ENCODE measurements at places on chromosomes 7 and 10.

DNA sequence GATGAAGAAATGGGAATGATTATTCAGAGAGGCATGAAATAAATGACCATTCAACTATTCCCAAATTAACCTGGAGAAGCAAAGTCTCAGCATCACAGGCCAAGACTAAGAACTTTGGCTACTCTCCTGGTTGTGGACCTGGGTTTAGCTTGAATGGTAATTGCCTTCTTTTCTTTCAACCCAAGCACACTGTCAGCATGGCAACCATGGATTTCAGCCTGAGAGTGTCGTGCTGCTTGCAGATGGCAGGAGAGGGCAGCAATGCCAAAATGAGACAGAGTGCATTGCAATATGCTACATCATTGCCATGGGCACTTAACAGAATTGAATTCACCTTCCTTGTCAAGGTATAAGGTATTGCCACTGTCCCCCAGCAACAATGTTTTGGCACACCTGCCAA lies 767.2 kb downstream of the REEP3 start:
- DNase-seq, result no peak

DNA sequence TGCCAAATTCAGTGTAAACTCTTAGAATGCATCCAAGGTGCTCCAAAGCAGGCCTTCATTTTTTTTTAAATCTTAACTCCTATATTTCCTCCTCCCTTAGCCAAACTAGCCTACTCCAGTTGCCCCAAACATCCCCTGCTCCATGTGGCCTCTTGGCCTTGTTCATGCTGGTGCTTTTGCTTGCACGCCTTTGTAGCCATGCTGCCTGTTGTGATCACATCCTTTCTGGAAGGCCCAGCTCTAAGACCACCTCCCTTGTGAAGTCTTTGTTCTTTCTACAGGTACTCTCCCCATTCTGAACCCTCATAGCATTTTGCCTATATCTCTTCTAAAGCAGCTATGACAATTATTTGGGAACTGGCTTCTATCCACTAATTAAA lies 375.3 kb upstream of the NFE2L3 start:
- DNase-seq, result no peak

DNA sequence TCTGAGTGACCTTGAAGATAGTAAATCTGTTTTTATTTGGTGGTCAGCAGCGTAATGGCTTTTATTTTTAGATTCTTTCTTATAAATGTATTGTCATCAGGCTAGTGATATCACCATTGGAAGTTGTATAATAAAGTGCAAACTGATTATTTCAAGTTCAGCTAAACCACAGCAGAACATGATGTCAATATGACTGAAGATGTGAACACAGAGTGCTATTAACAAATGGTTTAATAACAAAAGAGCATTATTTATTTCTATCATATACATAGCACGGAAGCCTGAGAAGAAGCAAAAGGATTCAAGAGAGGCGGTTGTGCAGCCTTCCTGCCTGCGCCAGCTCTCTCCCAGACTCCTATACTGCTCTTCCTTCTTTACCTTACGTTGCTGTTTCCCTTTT lies 142.7 kb downstream of the SDK1 start:
- DNase-seq, result no peak

DNA sequence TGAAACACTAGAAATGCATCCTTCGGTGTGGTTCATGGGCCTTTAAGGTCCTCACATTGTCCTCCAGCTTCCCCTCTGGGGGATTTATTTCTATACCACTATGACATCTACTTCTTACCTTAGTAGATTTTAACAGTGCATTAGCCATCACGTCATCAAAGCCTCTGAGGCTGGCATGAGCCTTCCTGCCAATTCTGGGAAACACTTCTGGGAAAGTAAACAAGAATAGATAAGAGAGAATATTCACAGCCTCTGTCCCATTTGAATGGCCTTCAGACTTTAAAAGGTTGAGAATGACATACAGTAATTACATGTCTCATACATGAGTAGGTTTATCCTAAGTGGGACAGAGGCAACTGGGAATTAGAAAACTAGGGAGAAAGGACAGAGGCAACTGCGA lies 89.7 kb downstream of the AMPH start:
- no peak for DNase-seq

- DNase-seq, result no peak
Observed at GRCh38 chr10:121532292-121532864, 65.9 kb downstream of the FGFR2 start.

DNA sequence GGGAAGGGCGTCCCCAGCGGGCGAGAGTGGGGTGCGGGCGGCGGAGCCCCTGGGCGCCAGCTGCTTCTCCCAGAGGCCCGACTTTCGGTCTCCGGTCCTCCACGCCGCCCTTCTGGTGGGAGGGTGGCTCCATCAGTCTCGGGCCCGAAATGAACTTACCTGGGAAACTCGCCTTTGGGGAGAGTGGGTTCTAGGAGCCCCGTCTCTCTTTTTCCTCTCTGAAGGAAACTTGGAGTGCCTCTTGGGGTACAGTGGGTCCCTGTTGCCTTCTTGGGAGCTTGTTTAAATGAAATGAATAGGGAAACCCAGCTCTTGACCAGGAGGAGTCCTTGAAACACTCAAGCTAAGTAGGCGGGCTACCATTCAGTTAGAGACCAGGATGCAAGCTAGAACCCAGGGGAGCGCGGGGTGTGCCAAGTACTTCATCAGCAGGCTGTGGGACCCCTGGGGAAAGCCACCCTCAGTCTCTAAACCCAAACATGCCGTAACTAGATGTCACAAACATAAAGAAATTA lies 1.3 kb downstream of the SLC26A4 start:
- DNase-seq, result no peak

- DNase-seq, result no peak
Observed at GRCh38 chr7:87003872-87004798, 55.3 kb downstream of the ELAPOR2 start.

DNA sequence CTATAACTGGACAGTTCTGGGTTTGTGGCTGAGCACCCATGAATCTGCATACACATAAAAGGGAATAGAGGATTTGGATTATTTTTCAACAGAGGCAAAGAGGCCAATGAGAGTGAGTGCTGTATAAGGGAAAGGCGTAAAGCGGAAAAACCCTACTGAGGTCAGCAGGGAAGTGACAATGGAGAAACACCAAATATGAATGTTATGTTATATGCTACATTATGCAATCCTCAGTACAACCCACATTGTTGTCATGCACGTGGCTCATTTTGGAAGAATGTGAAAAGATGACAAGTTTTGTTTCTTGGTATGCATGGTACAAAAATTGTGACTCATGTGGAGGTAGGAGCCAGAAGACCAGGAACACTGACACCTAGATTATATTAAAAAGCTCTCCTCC lies 113.6 kb upstream of the AMPH start:
- DNase-seq, result no peak

DNA sequence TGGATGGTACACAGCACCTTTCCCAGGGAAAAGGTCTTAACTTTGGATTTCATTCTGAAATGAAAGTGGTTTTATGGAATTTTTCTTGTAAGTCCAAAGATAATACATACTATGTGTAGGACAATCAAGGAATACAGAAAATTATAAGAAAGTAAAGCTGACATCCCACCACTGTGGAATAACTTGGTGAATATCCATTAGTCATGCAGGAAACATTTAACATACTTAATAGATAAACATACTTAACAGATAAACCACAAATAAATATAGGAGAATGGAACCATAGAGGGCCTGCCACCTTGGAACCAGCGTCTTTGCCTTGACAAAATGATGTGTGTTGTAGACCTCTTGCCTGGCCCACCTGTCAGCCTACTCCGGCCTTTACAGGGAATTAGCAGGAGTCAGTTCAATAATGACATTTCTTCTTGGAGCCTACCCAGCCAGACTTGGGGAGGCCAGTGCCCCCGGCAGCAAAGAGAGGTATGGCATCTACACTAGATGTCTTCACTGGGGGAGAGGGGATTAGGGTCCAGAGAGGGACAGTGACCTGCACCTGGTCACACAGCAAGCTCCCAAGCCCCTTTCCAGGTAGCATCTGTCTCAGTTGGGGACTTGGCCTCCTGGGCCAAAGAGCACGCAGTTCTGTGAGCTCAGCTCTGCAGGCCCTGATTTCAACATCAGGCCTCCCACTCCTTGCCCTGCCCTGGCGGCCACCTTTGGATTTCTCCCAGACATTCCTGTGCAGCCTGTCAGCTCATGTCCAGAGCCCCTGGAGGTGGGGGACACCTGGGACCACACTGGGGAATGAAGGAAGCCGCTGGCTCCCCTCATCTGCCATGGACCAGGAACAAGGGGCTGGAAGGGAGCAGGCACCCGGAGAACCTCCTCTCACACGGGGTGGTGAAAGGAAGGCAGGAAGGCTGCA lies 112.6 kb upstream of the PPIF start:
- DNase-seq, result no peak

GRCh38 chr10:30745953-30746352 lies 116.4 kb upstream of the LYZL2 start:
- no peak for DNase-seq

DNA sequence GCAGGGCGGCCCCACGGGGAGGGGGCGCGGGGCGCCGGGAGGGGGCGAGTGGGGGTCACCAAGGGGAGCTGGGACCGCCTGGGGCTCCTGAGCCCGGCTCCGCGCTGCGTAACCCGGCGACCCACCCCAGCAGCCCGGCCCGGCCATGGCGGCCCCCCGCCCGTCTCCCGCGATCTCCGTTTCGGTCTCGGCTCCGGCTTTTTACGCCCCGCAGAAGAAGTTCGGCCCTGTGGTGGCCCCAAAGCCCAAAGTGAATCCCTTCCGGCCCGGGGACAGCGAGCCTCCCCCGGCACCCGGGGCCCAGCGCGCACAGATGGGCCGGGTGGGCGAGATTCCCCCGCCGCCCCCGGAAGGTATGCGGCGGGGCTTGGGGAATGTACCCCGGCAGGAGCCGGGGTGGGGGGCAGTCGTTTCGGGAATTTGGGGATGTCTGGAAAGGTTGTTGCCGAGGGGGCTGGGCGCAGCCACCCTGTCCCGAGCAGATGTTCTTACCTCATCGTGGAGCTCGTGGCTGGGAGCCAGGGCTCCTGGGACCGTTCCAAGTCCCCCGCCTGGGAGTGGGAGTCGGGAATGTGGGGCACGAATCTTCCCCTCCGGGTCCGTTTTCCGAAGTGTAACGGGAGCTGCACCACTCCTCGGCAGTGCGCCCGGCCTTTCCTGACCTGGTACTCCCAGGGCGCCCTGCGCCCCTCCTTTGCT lies 431 bp downstream of the ZYX start:
- DNase-seq, result no peak

- no peak for DNase-seq
Observed at GRCh38 chr7:102814025-102814471, 65.2 kb downstream of the FAM185A start.

DNA sequence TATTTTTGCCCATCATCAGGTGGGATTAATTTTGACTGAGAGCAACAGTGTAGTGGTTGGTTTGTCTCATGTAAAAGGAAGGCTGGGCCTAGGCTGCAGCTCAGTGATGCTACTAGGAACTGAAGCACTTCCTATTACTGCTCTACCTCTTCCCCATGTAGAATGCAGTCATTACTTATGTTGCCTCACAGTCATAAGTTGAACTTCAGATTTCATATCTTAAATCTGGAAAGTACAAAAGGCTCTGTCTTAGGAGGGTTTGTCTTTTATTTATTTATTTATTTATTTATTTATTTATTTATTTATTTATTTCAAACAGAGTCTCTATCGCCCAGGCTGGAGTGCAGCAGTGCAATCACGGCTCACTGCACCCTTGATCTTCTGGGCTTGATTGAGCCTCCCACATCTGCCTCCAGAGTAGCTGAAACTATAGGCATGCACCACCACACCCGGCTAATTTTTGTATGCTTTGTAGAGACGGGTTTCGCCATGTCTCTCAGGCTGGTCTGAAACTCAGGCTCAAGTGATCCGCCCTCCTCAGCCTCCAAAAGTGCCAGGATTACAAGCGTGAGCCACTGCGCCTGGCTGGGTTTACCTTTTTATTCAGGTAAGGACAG lies 721.7 kb upstream of the GALNT17 start:
- DNase-seq, result no peak

- DNase-seq, result no peak
Observed at GRCh38 chr7:41779918-41780317, 77.0 kb upstream of the INHBA start.

GRCh38 chr7:126723966-126724544 lies 528.7 kb downstream of the GRM8 start:
- DNase-seq, result no peak

DNA sequence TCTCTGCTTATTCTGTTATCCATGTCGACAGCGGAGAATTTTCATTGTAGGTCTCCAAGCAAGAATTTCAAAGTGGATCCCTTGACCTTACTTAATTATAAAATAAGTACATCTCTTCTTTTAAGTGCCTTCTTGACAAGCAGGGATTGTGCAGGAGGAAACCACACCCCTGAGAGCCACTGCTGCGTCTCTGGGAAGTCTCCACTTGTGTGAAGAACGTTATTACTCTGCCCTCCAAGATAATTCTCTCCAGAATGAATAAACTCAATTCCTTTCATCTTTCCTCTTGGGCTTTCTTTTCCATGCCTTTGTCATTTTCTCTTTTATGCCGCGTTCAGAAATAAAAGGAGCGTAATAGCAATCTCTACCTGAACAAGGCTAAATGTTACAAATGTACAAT lies 1030.9 kb upstream of the LRRTM3 start:
- DNase-seq, result no peak

- DNase-seq, result no peak
Observed at GRCh38 chr7:139871331-139871730, 42.3 kb downstream of the TBXAS1 start.

DNA sequence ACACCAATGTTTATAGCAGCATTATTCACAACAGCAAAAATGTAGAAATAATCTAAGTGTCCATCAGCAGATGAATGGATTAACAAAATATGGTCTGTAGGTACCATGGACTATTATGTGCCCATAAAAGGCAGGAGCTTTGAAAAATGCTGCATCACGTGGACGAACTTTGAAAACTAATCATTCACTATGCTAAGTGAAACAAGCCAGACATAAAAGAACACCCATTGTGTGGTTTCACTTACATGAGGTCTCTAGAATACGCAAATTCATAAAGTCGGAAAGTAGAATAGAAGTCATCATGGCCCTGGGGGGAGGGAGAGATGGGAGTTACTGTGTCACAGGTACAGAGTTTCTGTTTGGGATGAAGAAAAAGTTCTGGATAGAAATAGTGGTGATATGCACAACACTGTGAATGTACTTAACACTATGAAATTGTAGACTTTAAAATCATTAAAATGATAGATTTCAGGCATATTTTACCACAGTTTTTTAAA lies 377.3 kb downstream of the SDK1 start:
- no peak for DNase-seq

- DNase-seq, result no peak
Observed at GRCh38 chr10:132203256-132204077, 16.7 kb downstream of the DPYSL4 start.

GRCh38 chr10:7317786-7318446 lies 92.9 kb downstream of the SFMBT2 start:
- DNase-seq, result no peak

Data from left renal pelvis (tissue), 4 donors.